A549 treated with DMSO at 1 μM for 4 hours (cell line): ENCODE measurements at places on chromosomes 3 and 15. TPM values are rescaled to one million over a fixed set of nuclear protein-coding genes. Genes with fewer than 3 reads are reported as not detected.

DNAH1 gene
- 0.72 to 1.1 TPM (median 0.85 TPM) in 5 replicates for total RNA-seq

GHSR gene
- not detected in 5 replicates for total RNA-seq

CALML4 gene
- total RNA-seq: 6.9 to 10.6 TPM (median 9.2 TPM) in 5 replicates

PLA2G4F gene
- total RNA-seq: not detected in 5 replicates

SEMA3G gene
- total RNA-seq: 0.03 to 0.30 TPM (median 0.09 TPM) in 5 replicates

TGM5 gene
- total RNA-seq: not detected in 5 replicates

THPO gene
- total RNA-seq: not detected in 5 replicates

FBN1 gene
- total RNA-seq: 7.4 to 12.3 TPM (median 9.2 TPM) in 5 replicates

GABRR3 gene
- not detected in 5 replicates for total RNA-seq

AP3B2 gene
- total RNA-seq: 0.61 to 1.2 TPM (median 0.74 TPM) in 5 replicates

CHAC1 gene
- total RNA-seq: 3.5 to 6.9 TPM (median 3.9 TPM) in 5 replicates

GOLGA6L7 gene
- total RNA-seq: not detected in 5 replicates

SLC12A1 gene
- total RNA-seq: not detected in 5 replicates

PPP1R14D gene
- 0.19 to 0.35 TPM (median 0.28 TPM) in 3 of 5 replicates, not detected in the others for total RNA-seq

ANAPC13 gene
- total RNA-seq: 45.4 to 54.0 TPM (median 50.5 TPM) in 5 replicates

CDHR4 gene
- total RNA-seq: 0.15 to 0.46 TPM (median 0.30 TPM) in 5 replicates

APOD gene
- total RNA-seq: 0.48 to 0.95 TPM (median 0.55 TPM) in 5 replicates

FGF7 gene
- total RNA-seq: 0.05 TPM in 1 of 5 replicates, not detected in the others

CPNE9 gene
- total RNA-seq: 0.08 to 0.33 TPM (median 0.15 TPM) in 4 of 5 replicates, not detected in the other
